ENCODE measurements at places on chromosomes 1 and 21.

GRCh38 chr1:244962130-244962529 is 97.8 kb upstream of the HNRNPU start:
- DNase-seq, result no peak

DNA sequence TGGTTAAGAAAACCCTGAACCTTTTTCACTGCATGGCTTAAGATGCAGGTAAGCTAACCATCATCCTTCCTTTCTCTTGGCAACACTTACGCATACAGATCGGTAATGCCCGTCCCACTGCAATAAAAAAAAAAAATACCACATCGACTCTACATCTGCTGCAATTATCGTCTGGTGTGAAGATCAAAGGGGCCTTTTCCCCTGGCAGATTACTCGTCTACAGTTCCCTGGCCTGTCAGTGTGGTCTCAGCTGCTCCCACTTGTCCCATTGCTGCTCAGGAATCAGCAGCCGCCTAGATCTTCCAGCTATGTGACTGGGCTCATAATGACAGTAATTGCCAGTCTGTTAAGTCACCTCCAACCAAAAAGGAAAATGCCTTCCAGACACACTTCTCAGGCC is 133.1 kb downstream of the SETD4 start:
- no peak for DNase-seq

GRCh38 chr1:211813590-211813989 is 17.0 kb downstream of the LPGAT1 start:
- no peak for DNase-seq

GRCh38 chr1:104408268-104408667 is 658.6 kb downstream of the AMY1C start:
- DNase-seq, result no peak

DNA sequence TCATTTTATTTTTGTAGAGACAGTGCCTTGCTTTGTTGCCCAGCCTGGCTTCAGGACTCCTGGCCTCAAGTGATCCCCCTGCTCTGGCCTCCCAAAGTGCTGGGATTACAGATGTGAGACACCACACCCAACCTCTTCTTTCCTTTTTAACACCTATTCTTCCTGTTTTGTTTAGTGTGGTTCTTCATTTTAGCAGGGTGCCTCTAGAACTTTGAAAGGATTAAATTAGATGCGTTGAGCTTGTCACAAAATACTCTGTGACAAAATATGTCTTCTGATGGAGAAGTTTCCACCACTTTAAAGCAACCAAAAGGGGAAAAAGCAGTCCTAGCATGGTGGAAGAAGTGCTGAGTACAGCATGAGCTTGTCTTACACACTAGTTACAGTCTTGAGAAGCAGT is 42.0 kb downstream of the CDC14A start:
- DNase-seq, result no peak

All from GDM1 (cell line).